Left ventricle myocardium superior (tissue), 1 donor: ENCODE measurements at places on chromosomes 1 and 21.

DNA sequence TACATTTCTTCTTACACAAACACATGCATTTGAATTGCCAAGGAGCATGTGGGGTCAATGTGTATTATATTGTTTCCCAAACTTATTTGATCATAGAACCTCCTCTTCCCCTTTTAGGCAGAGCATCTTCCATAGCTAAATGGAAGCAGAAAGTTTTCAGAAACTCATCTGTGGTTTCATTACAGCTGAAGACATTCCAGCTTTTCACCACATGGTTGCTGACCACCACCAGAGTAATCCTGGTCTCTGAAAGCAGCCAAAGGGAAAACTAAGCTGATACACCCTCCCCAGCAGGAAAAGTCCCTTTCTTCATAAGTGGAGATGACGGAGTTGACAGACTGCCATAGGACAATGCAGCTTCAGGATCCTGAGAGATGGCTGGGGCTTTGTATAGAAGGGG lies 30.2 kb upstream of the OTUD3 start:
- DNase-seq: no peak

GRCh38 chr1:73862355-73862754 lies 335.6 kb downstream of the LRRIQ3 start:
- no peak for DNase-seq

DNA sequence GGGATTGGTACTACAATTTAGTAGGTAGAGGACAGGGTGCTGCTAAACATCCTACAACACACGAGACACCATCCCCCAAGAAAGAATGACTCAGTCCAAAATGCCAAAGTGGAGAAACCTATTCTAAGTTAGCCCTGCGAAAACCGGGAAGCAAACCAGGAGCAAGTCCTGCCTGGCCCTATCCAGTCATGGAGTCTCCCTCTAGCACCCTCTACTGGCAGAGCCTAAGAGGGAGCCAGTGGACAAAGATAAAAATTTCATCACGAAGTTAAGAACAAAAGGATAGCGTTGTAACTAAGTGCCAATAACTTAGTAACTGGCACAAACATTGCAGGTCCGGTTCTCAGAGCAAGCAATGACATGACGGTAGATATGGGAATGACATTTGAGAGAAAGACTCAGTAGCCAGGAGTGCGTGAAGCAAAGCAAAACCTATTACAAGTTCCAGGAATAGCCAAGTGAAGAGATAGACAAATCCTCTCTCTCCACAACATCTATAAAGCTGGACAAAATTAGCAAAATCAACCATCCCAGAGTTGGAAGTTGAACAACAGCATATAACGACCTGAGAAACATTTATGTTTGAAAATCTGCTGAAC lies 383.5 kb downstream of the OMA1 start:
- peak; percentile 34 for DNase-seq

- DNase-seq: no peak
Measured at GRCh38 chr1:238985312-238985711, 401.1 kb upstream of the CHRM3 start.

DNA sequence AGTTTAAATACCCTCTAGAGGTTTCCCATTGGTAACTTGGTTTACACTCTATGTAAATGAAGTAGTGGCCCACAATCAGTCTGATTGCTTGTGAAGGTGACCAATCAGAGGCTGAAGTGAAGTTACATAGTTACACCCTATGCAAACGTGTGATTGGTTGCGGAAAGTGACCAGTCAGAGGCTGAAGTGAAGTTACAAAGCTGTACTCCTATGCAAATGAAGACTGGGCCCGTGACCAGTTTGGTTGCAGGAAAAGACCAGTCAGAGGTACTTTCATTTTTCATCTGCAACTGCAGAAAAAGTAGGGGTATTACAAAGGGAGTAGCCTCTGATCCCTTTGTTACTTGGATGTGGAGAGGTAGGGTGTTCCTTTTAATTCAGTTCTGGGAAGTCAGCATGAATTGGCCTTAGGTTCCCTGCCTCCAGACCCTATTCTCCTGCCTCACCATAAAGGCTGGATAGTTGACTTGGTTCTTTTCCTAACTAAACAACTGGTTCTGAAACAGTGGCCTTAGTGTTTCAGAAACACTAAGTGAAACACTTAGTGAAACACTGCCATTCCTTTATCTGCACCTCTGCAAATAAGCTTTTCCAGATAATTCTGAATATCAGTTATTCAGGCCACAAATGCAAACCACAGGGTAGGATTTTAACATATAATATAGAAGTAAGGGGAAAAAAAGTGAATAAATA lies 39.3 kb downstream of the MAGI3 start:
- no peak for DNase-seq

GRCh38 chr1:7069931-7070330 lies 284.7 kb downstream of the CAMTA1 start:
- no peak for DNase-seq

- DNase-seq: no peak
Measured at GRCh38 chr1:47813970-47814369, 183.2 kb downstream of the TRABD2B start.

- no peak for DNase-seq
Measured at GRCh38 chr1:240492832-240493440, 119.0 kb downstream of the GREM2 start.

- DNase-seq: peak; percentile 68
Measured at GRCh38 chr21:44792702-44793591, 8.7 kb downstream of the UBE2G2 start.

GRCh38 chr21:43703035-43703880 lies 15.7 kb upstream of the PDXK start:
- DNase-seq: peak; percentile 83

- DNase-seq: no peak
Measured at GRCh38 chr1:247409869-247410544, 6.0 kb upstream of the NLRP3 start.

DNA sequence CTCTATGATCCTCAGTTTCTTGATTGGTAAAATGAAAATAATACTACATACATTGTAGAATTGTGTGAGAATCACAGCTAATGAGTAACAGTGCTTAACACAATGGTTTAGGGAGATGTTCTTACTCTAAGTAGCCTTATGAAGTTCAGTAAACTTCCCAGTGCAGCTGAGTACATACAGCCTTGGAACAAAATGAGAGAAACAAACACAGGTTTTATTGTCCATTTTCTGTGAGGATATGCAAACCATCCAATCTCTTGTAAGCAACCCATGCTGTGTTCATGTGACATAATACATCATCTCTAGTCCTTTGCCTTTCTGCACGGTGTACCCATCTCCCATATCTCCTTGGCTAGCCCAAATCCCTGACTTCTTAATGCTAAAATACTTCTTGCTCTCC lies 14.7 kb upstream of the STRIP1 start:
- no peak for DNase-seq

DNA sequence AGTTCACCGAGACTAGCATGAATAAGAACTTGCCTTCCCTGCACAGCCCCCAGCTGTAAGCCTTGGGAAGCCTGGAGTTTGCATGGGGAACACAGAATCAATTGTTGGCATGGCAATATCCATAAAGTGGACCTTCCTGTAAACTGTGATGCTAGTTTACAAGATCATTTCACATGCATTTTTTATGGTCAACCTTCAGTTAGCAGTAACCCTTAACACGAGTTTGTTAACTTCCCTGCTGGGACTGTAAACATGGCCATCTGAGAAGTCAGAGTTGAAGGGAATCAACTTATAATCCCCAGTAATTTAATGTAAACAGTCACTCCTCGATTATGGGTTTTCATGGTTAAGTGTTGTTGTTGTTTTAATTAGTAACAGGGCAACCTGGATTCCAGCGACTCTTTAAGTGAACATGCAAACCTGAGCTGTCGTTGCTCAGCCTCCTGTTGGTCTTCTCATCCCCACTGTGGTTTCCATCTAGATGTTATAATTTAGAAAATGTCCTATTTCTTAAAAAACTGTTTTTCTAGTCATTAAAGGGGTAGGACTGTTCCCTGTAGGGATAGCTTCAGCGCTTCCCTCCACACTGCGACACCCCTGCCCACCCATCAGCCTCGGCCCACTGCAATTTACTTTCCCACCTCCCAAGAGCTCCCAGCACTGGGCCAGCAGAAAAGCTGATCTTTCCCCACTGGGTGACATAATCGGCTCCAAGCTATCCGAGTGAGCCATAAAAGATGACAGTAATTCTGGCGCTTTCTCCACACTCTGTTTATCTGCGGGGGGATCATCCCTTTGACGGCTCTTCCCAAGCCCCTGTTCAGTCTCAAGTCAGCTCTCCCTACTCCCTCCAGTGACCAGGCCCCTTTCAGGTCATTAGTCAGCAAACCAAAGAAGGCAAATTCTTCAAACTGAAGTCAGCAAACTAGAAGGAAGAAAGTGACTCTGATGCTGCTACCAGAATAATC lies 107.6 kb upstream of the IPO9 start:
- no peak for DNase-seq

DNA sequence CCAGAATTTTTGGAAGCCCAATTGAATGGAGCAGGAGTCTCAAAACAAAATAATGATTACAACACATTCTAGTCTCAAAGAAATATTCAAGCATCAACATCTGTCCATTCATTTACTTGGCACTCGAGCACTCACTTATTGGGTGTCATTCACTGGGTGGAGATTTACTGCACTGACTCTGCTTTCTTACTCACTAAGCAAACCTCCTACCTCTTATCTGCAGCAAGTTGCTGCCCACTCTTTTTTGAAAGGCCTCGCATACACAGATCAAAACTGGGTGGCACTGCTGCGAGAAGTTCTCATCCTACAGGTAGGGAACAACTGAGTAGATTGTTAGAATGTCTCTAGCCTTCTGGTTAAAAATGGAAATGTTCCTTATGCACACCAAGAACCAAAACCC lies 18.0 kb downstream of the RHBDL2 start:
- no peak for DNase-seq

DNA sequence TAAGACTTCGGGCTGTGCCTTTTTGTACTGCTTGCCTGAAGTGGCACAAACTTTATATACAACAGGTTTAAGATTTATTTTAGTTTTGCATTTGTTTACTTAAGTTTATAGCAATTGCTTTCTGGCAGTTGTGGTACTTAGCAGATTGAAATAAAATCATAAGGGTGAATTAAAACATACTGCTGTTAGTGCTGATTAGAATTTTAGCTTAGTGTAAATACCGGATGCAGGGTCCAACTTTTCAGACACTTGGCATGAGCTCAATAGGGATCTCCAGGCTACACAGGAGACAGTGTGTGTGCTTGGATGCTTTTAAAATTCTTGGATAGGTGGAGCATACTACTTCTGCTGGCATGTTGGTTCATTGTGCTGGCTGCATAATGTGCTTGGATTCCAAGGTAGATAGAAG lies 159.6 kb downstream of the NFIA start:
- DNase-seq: no peak

- no peak for DNase-seq
Measured at GRCh38 chr1:98294127-98294526, 367.4 kb upstream of the SNX7 start.

DNA sequence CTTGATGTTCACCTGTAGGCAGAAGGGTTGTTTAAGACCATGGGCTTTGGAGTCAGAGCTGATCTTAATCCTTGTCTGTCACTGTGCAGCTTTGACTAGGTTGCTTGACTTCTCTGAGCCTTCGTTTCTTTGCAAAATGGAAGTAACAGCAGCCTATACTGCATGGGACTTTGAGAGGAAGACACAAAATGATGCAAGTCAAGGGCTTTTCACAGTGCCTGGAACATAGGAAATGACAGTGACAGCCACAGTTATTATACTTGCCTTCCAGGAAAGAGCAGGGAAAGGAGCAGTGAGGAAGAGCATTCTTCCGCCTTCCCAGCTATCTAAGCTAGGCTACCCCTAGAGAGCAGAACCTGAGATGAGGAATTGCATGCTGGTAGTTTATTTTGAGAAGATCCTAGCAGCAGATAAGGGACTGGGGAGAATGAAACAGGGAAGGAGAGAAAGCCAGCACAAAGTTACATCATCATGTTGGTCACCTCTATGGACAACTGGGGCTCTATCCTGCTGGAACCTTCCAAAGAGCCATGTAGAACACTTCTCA lies 3.1 kb downstream of the CSF3R start:
- no peak for DNase-seq

DNA sequence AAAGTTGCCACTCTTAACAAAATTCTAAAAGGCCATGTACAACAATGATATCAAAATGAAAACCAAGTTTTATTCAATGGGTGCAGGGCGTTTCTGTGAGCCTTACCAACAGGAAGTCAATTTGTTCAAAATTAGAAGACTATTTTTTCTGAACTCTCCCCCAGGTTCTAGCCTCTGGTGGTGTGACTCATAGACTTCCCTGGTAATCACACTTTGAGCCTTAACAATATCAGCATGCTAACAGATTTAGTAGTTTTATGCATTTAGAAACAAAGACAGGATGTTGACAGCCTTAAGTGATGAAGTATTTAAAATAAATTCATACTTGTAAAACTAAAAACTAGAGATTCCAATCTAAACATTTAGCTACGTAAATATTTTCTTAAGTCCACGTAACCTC lies 88.4 kb downstream of the LRRC8C start:
- DNase-seq: no peak

GRCh38 chr21:45542667-45543370 lies 579 bp upstream of the SLC19A1 start:
- peak; percentile 44 for DNase-seq

DNA sequence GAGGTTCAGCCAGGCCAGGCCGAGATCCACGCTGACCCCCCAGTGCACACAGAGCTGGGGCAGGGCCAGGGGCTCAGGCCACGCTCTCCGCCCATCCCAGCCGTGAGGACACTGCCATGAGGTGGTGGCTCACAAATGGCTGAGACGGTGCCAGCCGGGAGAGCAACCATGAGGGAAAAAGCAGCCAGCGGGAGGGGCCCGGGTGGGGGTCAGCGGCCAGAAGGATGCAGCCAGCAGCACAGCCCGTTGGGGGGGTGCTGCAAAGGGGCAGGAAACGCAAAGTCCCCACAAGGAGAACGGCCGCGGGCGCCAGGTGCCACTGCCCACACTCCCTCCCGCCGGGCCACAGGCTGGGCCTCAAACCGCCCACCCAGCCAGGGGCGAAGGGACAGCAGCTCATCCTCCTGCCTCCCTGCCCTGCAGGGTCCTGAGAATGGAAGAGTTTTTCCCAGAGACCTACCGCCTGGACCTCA lies 8.3 kb downstream of the TTLL10 start:
- DNase-seq: peak; percentile 25

GRCh38 chr1:42085596-42085995 lies 67.6 kb upstream of the GUCA2B start:
- no peak for DNase-seq

DNA sequence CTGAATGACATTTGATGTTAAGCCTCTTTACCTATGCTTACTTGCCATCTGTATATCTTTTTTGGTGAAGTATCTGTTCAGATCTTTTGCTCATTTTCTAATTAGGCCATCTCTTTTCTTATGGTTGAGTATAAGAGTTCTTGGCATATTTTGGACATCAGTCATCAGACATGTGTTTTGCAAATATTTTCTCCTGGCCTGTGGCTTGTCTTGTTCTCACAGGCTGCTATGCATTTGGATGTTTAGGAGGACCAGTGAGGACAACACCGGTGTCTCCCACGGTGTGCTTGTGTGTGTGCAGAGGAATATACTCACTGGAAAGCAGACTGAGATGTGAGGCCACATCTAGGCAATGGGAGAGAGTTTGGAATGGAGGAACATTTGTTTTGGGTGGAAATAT lies 87.1 kb upstream of the LYST start:
- DNase-seq: no peak

- no peak for DNase-seq
Measured at GRCh38 chr1:240341365-240342250, 249.9 kb downstream of the FMN2 start.

- DNase-seq: no peak
Measured at GRCh38 chr1:119713039-119713748, 1.5 kb downstream of the PHGDH start.

GRCh38 chr1:62590255-62590969 lies 6.9 kb upstream of the ANGPTL3 start:
- DNase-seq: no peak

- DNase-seq: no peak
Measured at GRCh38 chr1:211082824-211083223, 51.1 kb downstream of the KCNH1 start.
